Naive thymus-derived CD8-positive, alpha-beta T cell (primary cell): ENCODE measurements at places on chromosomes 4 and X.

GRCh38 chrX:154732421-154733065, 18.3 kb downstream of the GAB3 start:
- H3K27ac ChIP-seq, result peak overlapping the region; percentile 87
- no peaks in the 10 kb centered on the region for H3K36me3 ChIP-seq
- DNase-seq, result no peak
- peaks cover 100% of the 10 kb centered on the region for H3K4me1 ChIP-seq
- H3K27me3 ChIP-seq, result no peaks in the 10 kb centered on the region
- peak overlapping the region; percentile 74 for H3K4me3 ChIP-seq

- H3K36me3 ChIP-seq, result no peaks in the 10 kb centered on the region
- no peak for DNase-seq
- H3K27me3 ChIP-seq, result no peaks in the 10 kb centered on the region
- H3K4me3 ChIP-seq, result no peak overlapping the region
- peaks cover 4% of the 10 kb centered on the region for H3K4me1 ChIP-seq
- no peak overlapping the region for H3K27ac ChIP-seq
Measured at GRCh38 chr4:38889143-38889542, 21.5 kb downstream of the FAM114A1 start.

- no peak for DNase-seq
- no peaks in the 10 kb centered on the region for H3K27me3 ChIP-seq
Measured at GRCh38 chr4:8765631-8766590, 105.7 kb downstream of the HMX1 start.

DNA sequence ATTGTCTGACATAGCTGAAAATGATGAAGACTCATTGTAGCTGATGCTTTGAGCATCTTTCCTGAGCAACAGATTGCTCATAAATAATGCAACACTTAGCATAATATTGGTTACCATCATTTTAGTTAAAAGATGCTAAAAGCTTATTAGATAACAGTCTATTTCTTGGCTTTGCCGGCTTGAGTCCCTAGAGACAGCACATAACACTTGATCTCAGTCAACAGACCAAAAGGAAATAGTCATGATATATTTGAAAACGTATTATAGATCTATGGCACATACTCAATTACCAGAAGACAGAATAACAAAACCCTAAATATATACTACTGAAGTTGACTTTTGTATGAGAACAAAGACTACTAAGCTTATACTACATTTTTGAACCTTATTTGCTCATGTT, 846.7 kb upstream of the EPHA5 start:
- H3K36me3 ChIP-seq, result no peaks in the 10 kb centered on the region
- no peak for DNase-seq
- no peaks in the 10 kb centered on the region for H3K27me3 ChIP-seq

GRCh38 chr4:15784959-15785634, 7.0 kb downstream of the CD38 start:
- no peak overlapping the region for H3K4me3 ChIP-seq
- no peaks in the 10 kb centered on the region for H3K27me3 ChIP-seq
- peaks cover 66% of the 10 kb centered on the region for H3K4me1 ChIP-seq
- H3K27ac ChIP-seq, result no peak overlapping the region

DNA sequence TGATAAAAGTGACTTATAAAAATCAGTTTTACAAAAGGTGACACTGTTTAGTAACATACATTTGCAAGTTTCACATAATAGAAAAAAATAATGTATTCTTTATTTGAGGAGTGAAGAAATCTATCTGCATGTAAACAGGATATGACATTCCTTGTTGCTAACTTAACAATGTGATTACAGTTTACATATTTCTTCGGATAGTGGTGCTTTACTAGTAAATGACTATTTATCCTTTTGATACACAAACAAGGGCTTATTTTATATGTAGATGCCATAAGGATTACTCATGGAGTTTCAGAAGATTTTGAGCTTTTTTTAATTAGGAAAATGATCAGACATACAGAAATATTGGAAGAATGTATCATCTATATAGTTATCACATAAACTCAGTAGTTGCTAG, 126.5 kb downstream of the SLIT2 start:
- H3K36me3 ChIP-seq, result no peaks in the 10 kb centered on the region
- H3K27ac ChIP-seq, result no peak overlapping the region
- DNase-seq, result no peak
- H3K4me3 ChIP-seq, result no peak overlapping the region
- no peaks in the 10 kb centered on the region for H3K4me1 ChIP-seq

DNA sequence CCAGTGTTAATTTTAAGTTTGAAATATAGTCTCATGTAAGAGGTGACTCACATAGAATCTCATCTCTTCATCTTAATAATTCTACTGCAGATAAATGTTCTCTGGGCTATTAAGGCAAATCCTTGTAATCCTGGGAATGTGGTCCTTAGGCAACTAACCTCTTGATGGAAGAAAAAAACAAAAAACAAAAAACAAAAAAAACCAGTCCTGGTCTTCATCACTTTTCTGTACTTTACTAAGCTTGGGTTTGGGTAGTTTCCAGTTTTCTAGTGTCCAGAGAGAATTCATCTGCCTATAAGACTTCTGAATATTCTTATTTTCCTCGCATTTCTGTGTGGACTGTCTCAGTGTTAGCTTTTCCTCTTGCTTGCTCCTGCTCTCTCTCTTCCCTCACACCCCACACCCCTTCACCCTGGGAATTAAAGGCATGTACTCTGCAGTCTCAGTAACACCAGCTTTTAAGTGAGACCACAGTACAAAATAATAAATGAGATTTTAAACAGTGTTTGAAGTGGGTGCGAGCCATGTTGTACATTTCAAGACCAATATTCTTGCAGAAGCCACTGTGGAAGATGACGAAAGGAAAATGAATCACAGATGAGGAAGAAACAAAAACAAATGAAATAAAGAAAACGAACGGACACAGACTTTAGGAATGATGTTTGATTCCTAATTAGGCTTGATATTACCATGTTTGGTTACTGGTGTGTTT, 51.7 kb downstream of the HAND2 start:
- no peak overlapping the region for H3K27ac ChIP-seq
- H3K4me1 ChIP-seq, result no peaks in the 10 kb centered on the region
- no peak for DNase-seq

GRCh38 chr4:24003926-24004325, 114.1 kb upstream of the PPARGC1A start:
- no peaks in the 10 kb centered on the region for H3K27me3 ChIP-seq
- H3K27ac ChIP-seq, result no peak overlapping the region
- no peaks in the 10 kb centered on the region for H3K36me3 ChIP-seq
- no peak overlapping the region for H3K4me3 ChIP-seq
- DNase-seq, result no peak
- H3K4me1 ChIP-seq, result no peaks in the 10 kb centered on the region

DNA sequence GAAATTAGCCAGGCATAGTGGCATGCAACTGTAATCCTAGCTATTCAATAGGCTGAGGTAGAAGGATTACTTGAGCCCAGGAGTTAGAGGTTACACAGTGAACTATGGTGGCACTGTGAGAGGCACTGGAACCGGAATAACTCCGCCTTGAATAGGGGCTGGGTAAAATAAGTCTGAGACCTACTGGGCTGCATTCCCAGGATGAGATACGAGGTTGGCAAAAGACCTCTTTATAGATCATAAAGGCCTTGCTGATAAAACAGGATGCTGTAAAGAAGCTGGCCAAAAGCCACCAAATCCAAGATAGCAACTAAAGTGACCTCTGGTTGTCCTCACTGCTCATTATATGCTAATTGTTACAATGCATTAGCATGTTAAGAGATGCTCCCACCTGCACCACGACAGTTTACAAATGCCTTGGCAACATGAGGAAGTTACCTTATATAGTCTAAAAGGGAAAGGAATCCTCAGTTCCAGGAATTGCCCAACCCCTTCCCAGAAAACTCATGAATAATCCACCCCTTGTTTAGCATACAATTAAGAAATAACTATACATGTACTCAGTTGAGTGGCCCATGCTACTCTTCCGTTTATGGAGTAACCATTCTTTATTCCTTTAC, 88.6 kb downstream of the CENPC start:
- H3K36me3 ChIP-seq, result peaks cover 64% of the 10 kb centered on the region
- no peak overlapping the region for H3K4me3 ChIP-seq
- DNase-seq, result no peak
- no peak overlapping the region for H3K27ac ChIP-seq

DNA sequence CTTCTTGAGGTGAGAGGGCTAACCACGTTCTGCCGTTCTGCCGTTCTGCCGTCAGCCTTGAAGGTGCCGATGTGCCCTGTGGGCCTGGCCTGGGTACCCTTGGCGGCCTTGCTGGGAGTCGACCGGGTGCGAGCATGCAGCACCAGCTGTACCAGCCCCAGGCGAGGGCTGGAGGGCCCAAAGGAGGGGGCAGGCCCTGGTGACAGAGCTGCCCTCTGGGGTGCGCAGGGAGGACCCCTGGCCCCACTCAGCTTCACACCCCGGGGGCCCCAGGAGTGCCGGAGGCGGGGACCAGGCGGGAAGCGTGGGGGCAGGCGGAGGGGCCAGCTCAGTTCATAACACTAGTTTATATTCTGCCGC, 22.1 kb downstream of the UVSSA start:
- no peaks in the 10 kb centered on the region for H3K27me3 ChIP-seq
- peaks cover 2% of the 10 kb centered on the region for H3K4me1 ChIP-seq
- DNase-seq, result no peak
- H3K4me3 ChIP-seq, result no peak overlapping the region
- H3K36me3 ChIP-seq, result no peaks in the 10 kb centered on the region

DNA sequence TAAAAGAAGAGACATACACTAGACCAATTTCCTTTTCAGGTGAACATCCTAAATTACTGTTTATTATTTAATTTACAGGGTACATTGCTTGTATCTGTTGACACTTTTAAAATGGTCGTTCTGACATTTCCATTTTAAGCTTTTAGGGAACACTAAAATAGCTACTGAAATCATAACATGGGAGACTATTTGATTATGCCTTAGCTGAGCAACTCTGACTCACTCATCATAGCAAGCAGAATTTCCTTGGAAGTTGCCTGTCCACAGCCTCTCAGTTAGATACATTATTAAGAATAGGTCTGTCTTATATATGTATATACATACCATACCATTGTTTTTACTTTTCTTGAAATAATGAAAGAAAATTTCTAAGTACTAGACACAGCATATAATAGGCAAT, 22.0 kb downstream of the GUCY1B1 start:
- H3K4me3 ChIP-seq, result no peak overlapping the region
- no peaks in the 10 kb centered on the region for H3K27me3 ChIP-seq
- DNase-seq, result no peak
- no peaks in the 10 kb centered on the region for H3K4me1 ChIP-seq
- no peaks in the 10 kb centered on the region for H3K36me3 ChIP-seq

- H3K4me3 ChIP-seq, result no peak overlapping the region
- no peaks in the 10 kb centered on the region for H3K36me3 ChIP-seq
- H3K4me1 ChIP-seq, result no peaks in the 10 kb centered on the region
- H3K27ac ChIP-seq, result no peak overlapping the region
- DNase-seq, result no peak
Measured at GRCh38 chr4:151166636-151167035, 67.2 kb downstream of the RPS3A start.

GRCh38 chr4:16844816-16845586, 53.4 kb downstream of the LDB2 start:
- H3K4me3 ChIP-seq, result no peak overlapping the region
- H3K27me3 ChIP-seq, result peaks cover 10% of the 10 kb centered on the region
- no peak overlapping the region for H3K27ac ChIP-seq
- no peaks in the 10 kb centered on the region for H3K4me1 ChIP-seq
- DNase-seq, result no peak

DNA sequence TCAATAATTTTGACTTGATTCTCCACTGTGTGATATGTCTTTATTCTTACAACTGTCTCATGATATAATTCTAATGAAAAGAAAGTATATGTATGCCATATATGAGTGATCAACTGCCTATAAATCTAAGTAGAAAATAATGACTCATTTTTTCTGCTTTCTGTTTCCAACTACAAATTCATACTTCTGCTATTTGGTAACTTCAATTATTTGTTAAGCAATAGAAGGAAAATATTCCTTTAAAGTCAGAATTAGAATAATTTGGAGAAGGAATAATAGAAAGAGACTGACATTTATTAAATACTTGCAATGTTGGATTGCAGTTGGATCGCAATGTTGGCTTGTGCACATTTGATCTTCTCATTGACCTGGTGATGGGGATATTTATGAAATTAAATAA, 204.2 kb upstream of the PACRGL start:
- no peak overlapping the region for H3K27ac ChIP-seq
- no peak for DNase-seq
- H3K36me3 ChIP-seq, result no peaks in the 10 kb centered on the region
- no peak overlapping the region for H3K4me3 ChIP-seq

- DNase-seq, result no peak
- no peaks in the 10 kb centered on the region for H3K4me1 ChIP-seq
- no peaks in the 10 kb centered on the region for H3K27me3 ChIP-seq
- no peaks in the 10 kb centered on the region for H3K36me3 ChIP-seq
- no peak overlapping the region for H3K27ac ChIP-seq
Measured at GRCh38 chrX:22163326-22163725, 109.4 kb upstream of the CBLL2 start.

DNA sequence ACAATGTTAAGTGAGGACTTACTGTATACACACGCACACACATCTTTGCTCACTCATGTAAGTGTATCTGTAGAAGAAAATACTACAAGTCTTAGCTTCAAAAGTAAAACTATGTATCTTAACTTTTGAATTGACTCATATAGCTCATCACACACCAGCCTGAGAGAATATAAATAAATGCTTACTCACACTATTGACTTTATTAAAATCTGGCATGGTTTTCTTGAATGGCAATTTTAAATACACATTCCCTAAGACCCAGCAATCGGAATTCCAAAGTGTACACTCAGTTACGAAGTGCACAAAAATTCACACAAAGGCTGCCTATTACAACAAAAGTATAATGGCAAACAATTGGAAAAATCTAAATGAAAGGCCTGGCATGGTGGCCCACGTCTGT, 2.0 kb downstream of the ERCC6L start:
- no peaks in the 10 kb centered on the region for H3K36me3 ChIP-seq
- H3K4me3 ChIP-seq, result no peak overlapping the region
- no peak overlapping the region for H3K27ac ChIP-seq

DNA sequence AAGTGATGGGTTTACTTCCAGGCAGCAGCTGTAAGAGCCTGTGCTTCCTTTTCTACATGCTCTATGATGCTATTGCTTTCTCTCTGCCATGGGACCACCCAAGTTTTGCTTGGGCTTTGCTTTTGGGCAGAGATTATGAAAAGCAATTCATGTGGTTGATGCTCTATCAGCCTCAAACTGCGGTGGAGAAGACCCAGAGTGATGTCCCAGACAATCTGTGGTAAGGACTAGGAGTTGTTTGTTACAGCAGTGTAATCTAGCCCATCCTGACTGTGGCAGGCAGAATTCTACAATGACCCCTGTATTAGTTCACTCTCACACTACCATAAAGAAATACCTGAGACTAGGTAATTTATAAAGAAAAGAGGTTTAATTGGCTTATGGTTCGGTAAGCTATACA, 9.2 kb upstream of the CYTL1 start:
- H3K4me1 ChIP-seq, result peaks cover 6% of the 10 kb centered on the region
- no peak overlapping the region for H3K4me3 ChIP-seq
- no peak overlapping the region for H3K27ac ChIP-seq
- no peak for DNase-seq

DNA sequence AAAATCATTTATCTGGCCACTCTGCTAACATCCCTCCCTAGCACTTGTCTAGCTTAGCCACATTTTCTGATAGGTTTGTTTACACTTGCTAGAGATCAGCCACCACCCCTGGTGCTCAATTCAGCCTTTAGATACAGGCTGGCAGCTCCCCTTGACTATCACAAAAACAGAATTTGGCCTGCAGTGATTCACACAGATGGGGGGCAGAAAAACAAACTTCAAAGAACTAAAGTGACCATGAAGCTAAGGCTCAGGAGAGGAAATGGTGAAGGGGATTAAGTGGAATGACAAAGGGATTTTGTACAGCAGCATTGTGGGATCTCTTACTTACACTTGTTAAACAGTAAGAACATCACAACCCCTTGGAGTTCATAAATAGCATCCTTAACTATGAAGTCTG, 1718.0 kb upstream of the PCDH7 start:
- no peak overlapping the region for H3K27ac ChIP-seq
- no peaks in the 10 kb centered on the region for H3K27me3 ChIP-seq
